ENCODE measurements at places on chromosomes 4 and X. TPM values are rescaled to one million over a fixed set of nuclear protein-coding genes. Genes with fewer than 3 reads are reported as not detected.

The FRMD7 gene
- not detected for total RNA-seq

The VSIG1 gene
- not detected for total RNA-seq

The BEX5 gene
- not detected for total RNA-seq

The PPBP gene
- not detected for total RNA-seq

All from IMR-90 (cell line).